ENCODE measurements at places on chromosomes 6 and 20.

GRCh38 chr20:48002517-48002970 is 217.3 kb upstream of the SULF2 start:
- no peak overlapping the region for H3K4me3 ChIP-seq
- H3K27me3 ChIP-seq: peaks cover 23% of the 10 kb centered on the region

GRCh38 chr6:14450578-14450977 is 333.0 kb downstream of the CD83 start:
- H3K27me3 ChIP-seq: no peaks in the 10 kb centered on the region
- DNase-seq: no peak
- no peak overlapping the region for H3K27ac ChIP-seq
- peaks cover 9% of the 10 kb centered on the region for H3K36me3 ChIP-seq

DNA sequence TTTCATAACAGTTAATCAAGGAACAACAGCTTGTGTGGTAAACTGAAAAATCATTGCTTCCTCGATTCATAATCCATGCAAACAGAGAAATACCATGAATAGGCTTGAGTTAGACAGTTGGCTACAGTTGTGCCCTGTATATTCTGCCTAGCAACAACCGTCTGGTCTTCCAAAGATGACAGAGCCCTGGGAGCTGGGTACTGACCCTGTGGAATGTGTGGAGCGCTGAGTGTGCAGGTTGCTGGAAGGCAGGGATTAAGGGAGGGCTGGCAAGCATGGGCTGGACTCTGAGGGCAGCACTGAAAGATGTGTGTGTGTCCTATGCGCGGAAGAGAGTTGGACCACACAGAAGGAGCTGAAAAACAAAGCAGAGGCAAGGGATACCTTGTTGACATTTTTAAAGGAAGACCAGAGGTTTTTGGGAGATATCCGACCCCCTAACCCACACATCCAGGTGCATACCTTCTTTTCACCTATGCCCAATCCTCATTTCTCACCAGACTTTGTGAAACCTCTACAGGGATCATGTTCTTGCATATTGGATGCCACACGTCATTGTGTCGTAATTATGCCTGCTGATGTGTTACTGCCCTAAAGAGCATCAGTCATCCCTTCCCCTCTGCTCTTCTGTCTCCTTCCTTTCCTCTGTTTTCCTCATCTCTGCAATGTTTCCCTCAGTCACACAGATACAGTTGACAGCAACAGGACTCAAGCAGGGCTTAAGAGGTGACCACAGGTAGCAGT is 58.2 kb upstream of the VGLL2 start:
- no peaks in the 10 kb centered on the region for H3K27me3 ChIP-seq
- H3K27ac ChIP-seq: no peak overlapping the region
- no peaks in the 10 kb centered on the region for H3K4me1 ChIP-seq
- DNase-seq: no peak

GRCh38 chr6:149314325-149314905 is 3.1 kb upstream of the TAB2 start:
- DNase-seq: no peak
- H3K4me1 ChIP-seq: peaks cover 28% of the 10 kb centered on the region
- no peaks in the 10 kb centered on the region for H3K27me3 ChIP-seq
- no peak overlapping the region for H3K27ac ChIP-seq

GRCh38 chr20:57393321-57394120 is 2.3 kb downstream of the RBM38 start:
- H3K36me3 ChIP-seq: peaks cover 61% of the 10 kb centered on the region
- H3K27me3 ChIP-seq: no peaks in the 10 kb centered on the region
- H3K4me1 ChIP-seq: peaks cover 74% of the 10 kb centered on the region
- no peak for DNase-seq
- peak overlapping the region; percentile 97 for H3K4me3 ChIP-seq

DNA sequence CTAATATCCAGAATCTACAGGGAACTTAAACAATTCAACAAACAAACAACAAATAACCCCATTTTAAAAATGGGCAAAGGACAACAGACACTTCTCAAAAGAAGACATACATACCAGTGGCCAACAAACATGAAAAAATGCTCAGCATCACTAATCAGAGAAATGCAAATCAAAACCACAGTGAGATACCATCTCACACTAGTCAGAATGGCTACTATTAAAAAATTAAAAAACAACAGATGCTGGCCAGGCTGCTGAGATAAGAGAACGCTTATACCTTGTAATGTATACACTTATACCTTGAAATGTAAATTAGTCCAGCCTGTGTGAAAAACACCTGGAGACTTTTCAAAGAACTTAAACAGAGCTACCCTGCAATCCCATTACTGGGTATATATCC is 166.8 kb downstream of the IBTK start:
- no peaks in the 10 kb centered on the region for H3K27me3 ChIP-seq
- no peak overlapping the region for H3K27ac ChIP-seq
- no peak overlapping the region for H3K4me3 ChIP-seq
- H3K4me1 ChIP-seq: no peaks in the 10 kb centered on the region

DNA sequence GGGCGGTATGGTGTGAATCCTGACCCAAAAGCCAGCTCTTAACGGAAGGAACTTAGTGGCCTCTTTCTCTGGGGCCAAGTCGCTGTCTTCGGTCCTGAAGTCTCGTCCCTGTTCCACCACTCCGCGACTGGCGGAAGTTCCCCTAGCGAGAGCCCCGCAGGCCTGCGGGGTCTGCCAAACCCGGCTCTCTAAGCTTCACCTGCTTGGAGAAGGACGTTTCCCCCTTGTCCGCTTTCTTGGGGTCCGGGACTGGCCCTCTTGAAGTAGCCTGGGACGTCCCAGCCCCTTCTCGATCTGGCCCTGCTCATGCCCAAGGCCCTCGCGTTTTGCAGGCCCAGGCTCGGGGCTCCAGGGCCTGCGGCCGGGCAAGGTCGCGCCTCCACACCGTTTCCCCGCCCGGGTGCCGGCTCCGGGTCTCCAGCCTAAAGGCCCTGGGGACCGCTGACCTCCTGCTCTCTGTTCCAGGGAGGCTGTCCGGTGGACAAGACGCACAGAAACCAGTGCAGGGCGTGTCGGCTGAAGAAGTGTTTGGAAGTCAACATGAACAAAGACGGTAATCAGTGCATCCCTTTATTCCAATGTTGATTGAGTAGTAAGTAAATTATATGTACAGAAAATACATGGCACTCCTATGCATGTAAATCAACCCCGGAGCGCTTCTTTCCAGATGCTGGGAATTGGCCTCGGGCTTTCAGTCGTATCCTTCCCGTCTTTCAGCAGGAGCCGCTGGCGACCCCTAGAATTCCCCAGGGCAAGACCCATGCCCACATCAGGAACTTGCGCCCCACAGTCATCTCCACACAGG is 8.8 kb downstream of the NR2E1 start:
- peak; percentile 67 for DNase-seq
- H3K4me3 ChIP-seq: no peak overlapping the region
- no peaks in the 10 kb centered on the region for H3K36me3 ChIP-seq
- H3K4me1 ChIP-seq: peaks cover 18% of the 10 kb centered on the region
- H3K27me3 ChIP-seq: peaks cover 83% of the 10 kb centered on the region
- no peak overlapping the region for H3K27ac ChIP-seq

DNA sequence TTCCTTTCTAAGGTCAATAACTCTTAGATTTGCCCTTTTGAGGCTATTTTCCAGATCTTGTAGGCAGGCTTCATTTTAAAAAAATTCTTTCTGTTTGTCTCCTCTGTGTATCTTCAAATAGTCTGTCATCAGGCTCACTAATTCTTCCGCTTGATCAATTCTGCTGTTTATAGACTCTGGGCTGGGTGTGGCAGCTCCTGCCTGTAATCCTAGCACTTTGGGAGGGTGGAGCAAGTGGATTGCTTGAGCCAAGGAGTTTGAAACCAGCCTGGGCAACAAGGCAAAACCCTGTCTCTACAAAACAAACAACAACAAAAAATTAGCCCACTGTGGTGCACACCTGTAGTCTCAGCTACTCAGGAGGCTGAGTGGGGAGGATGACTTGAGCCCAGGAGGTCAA is 40.0 kb upstream of the SCP2D1 start:
- H3K36me3 ChIP-seq: no peaks in the 10 kb centered on the region
- no peaks in the 10 kb centered on the region for H3K4me1 ChIP-seq
- no peak overlapping the region for H3K4me3 ChIP-seq
- no peak for DNase-seq

- H3K27ac ChIP-seq: peak overlapping the region; percentile 58
- no peak for DNase-seq
- H3K36me3 ChIP-seq: no peaks in the 10 kb centered on the region
- peaks cover 17% of the 10 kb centered on the region for H3K4me1 ChIP-seq
- no peak overlapping the region for H3K4me3 ChIP-seq
- H3K27me3 ChIP-seq: no peaks in the 10 kb centered on the region
These were observed 542 bp downstream of the USP49 start for GRCh38 chr6:41894366-41895299.

GRCh38 chr6:9699888-9700287 is 715.0 kb downstream of the TFAP2A start:
- no peaks in the 10 kb centered on the region for H3K36me3 ChIP-seq
- H3K4me3 ChIP-seq: no peak overlapping the region
- H3K27me3 ChIP-seq: no peaks in the 10 kb centered on the region
- no peaks in the 10 kb centered on the region for H3K4me1 ChIP-seq
- H3K27ac ChIP-seq: no peak overlapping the region
- no peak for DNase-seq

GRCh38 chr6:38065734-38066305 is 246.3 kb downstream of the ZFAND3 start:
- no peaks in the 10 kb centered on the region for H3K4me1 ChIP-seq
- DNase-seq: no peak
- H3K27me3 ChIP-seq: no peaks in the 10 kb centered on the region

DNA sequence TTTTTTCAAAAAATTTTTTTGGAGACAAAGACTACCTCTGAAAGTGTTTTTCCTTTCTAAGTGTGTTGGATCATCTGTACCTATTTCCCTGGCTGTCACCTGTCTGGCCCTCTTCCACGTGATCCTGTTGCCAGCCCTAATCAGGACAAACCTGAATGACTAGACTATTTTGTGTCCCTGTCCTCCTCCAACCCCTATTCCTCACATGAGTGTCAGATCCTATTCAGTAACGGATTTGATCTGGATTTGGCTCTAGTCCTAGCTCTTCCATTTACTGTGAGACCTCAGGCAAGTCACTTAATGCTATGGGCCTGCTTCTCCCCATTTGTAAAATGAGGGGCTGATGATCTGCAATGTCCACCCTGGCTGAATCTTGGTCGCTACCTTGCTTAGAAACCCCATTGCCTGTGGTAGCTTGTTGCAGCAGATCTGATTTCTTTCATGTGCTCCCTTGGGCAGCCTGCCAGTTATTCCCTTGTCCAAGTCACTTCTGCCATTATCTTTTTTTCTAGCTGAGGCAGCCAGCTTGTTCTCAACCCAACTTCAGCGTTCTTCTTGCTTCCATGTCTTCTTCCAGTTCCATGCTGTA is 4.8 kb downstream of the PHF20 start:
- peaks cover 44% of the 10 kb centered on the region for H3K4me1 ChIP-seq
- H3K27ac ChIP-seq: peak overlapping the region; percentile 61
- H3K36me3 ChIP-seq: peaks cover 41% of the 10 kb centered on the region
- H3K27me3 ChIP-seq: no peaks in the 10 kb centered on the region

DNA sequence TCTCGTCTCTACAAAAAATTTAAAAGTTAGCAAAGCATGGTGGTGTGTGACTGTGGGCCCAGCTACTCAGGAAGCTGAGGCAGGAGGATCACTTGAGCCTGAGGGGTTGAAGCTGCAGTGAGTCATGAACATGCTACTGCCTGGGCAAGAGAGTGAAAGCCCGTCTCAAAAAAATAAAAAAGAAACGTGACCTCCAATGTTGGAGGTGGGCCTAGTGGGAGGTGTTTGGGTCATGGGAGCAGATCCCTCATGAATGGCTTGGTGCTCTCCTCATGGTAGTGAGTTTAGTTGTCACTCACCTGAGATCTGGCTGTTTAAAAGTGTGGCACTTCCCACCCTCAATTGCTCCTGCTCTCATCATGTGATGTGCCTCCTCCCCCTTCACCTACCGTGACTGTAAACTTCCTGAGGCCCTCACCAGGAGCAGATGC is 24.3 kb downstream of the RBL1 start:
- DNase-seq: peak; percentile 54
- H3K27me3 ChIP-seq: no peaks in the 10 kb centered on the region
- H3K4me1 ChIP-seq: peaks cover 43% of the 10 kb centered on the region

DNA sequence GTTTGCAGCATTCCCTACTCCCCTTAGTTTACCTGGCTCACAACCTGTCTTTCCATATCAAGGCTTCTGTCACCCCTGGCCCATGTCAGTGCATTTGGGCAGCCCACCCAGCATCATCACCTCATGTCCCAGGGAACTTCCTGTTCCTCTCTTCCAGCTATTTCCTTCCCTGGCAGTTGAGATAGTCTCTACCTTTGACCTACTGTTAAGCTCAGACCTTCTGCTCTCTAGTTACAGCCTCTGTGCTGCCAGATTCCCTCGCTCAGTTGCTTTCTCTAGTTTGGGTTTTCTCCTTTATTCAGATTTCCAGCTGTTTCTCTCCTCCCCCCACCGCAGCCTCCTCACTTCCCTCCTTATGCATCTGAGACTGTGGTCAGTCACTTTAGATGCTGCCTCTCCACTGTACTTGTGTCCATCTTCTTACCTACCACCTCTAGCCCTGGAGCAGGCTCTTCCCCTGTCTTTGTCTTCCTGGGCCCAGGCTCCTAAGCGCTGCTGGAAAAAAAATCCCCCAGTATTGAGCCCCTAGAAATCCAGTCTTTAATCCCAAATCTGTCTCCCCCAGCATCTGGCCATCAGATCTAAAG is 16.3 kb downstream of the PTPN1 start:
- no peaks in the 10 kb centered on the region for H3K27me3 ChIP-seq
- DNase-seq: no peak
- peaks cover 35% of the 10 kb centered on the region for H3K36me3 ChIP-seq
- no peak overlapping the region for H3K27ac ChIP-seq
- H3K4me3 ChIP-seq: no peak overlapping the region

- peaks cover 1% of the 10 kb centered on the region for H3K36me3 ChIP-seq
- peaks cover 10% of the 10 kb centered on the region for H3K27me3 ChIP-seq
- no peak for DNase-seq
These were observed 13.0 kb downstream of the AFDN start for GRCh38 chr6:167839755-167840154.

GRCh38 chr6:44548319-44548718 is 160.8 kb downstream of the CDC5L start:
- H3K27ac ChIP-seq: no peak overlapping the region
- peaks cover 21% of the 10 kb centered on the region for H3K27me3 ChIP-seq
- no peaks in the 10 kb centered on the region for H3K36me3 ChIP-seq
- no peak overlapping the region for H3K4me3 ChIP-seq

DNA sequence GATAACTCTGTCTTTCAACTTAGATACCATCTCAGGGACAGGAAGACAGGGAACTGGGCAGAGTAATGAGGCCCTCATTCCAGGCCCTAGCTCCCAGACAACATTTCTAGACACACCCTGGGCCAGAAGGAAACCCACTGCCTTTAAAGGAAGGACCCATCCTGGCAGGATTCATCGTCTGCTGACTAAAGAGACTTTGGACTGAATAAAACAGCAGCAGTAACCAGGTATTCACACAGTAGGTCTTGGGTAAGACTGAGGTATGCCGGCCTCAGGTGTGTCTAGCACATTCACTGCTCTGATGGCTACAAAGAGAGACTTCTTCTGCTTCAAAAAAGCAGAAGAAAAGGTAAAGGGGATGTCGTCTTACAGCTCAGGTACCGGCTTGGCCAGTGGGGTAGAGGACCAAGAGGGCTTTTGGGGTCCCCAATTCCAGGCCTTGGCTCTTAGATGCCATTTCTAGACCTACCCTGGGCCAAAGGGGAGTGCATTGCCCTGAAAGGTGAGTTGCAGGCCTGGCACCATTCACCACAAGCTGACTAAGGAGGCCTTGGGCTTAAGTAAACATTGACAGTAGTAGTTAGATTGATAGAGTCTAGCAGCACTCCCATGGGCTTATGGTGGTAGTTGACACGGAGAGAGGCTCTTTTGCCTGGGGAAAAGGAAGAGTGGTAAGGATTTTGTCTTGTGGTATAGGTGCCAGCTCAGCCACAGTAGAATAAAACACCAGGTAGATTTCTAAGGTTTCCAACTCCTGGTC is 13.4 kb downstream of the SNX14 start:
- no peaks in the 10 kb centered on the region for H3K27me3 ChIP-seq
- no peak for DNase-seq
- H3K4me3 ChIP-seq: no peak overlapping the region
- H3K27ac ChIP-seq: no peak overlapping the region
